ENCODE measurements at places on chromosomes 3 and 15. TPM values are rescaled to one million over a fixed set of nuclear protein-coding genes. Genes with fewer than 3 reads are reported as not detected.

SCAMP5 gene
- total RNA-seq, result 1.9 TPM

CCDC39 gene
- 2.2 TPM for total RNA-seq

CHAC1 gene
- 1.8 TPM for total RNA-seq

LMOD3 gene
- total RNA-seq, result 0.12 TPM

SOX14 gene
- not detected for total RNA-seq

PSTPIP1 gene
- total RNA-seq, result 18.4 TPM
